ENCODE measurements at places on chromosomes 11 and 22.

- DNase-seq, result no peak
Measured at GRCh38 chr22:43345356-43345755, 2.2 kb upstream of the SCUBE1 start.

DNA sequence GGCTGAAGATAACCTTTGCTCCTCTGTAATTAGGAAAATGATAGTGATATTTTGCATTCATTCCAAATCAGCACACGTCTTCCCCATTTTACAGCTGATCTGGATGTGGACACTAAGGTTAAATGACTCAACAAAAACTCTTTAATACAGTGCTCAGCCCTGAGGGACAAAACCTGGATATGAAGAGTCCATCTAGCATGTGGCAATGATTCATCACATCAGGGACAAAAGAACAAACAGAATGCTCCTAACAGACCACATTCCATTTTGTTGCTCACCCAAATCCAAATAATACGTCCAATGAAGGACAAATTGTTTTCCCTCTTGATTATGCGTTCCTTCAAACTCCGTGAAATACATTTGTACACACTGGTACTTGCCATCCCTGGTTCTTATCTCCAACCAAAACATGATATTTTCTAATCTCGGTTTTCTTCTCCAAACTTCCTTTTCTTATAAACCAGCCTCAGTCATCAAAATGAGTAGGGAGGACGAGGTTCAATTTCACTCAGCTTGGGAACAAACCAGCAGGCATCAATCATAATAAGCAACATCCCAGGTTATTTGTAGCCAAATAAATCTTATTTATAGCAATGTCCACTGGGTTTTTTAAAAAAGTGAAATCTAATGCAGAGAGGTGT lies 53.7 kb upstream of the MTMR2 start:
- DNase-seq, result no peak

GRCh38 chr22:49512487-49513165 lies 315.0 kb downstream of the BRD1 start:
- DNase-seq, result no peak

DNA sequence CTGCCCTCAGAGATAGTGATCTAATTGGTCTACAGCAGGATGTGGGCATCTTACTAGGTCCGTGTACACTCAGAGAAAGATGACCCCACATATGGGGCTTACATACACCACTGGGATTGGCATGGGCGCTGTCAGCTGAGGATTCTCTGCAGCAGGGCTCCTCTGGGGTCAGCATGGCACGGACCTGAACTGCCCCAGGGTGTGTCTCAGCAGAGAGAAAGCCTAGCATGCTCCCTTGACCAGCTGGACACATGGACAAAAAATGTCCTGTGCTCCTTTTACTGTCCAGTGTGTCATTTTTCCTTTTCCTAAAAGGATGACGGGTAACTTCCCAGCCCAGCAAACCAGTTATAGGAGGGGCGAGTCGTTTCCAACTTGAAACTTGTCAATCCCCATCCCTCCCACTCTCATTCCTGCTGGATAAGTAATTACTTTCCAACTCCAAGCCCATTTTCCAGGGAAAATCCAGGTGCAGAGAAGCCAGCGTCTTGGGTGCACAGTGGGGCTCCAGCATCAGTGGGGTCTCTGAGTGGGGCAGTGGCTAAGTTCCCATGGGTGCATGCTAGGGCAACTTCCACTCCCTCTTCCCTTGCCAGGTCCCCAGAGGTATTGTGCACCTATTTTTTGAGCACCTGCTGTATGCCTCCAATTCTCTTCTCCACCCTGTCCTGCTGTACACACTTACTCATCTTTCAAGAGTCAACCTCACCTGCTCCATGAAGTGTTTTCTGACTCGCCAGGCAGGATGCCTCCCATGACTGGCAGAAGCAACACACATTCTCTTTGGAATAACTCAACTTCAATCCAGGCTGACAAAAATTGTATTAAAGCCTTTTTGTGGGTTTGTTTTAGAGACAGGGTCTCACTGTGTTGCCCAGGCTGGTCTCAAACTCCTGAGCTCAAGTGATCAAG lies 5.0 kb downstream of the VSTM5 start:
- DNase-seq, result no peak

DNA sequence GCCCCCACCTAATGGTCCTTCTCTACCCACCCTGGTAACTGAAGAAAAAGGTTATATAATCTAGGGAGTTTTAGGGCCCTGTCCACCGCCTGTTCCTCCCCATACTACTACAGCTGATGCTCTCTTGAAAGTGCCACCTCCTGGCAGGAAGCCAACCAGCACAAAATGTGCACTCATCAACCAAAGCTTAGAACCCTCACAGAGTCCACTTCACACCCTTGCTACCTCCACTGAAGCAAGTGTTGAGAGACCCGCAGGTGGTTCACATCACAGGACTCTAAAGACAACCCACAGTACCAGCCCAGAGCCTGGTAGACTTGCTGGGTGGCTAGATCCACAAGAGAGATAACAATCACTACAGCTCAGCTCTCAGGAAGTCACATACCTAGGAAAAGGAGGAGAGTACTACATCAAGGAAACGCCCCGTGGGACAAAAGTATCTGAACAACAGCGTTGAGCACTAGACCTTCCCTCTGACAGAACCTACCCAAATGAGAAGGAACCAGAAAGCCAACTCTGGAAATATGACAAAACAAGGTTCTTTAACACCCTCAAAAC lies 17.5 kb upstream of the OR10W1 start:
- DNase-seq, result no peak

DNA sequence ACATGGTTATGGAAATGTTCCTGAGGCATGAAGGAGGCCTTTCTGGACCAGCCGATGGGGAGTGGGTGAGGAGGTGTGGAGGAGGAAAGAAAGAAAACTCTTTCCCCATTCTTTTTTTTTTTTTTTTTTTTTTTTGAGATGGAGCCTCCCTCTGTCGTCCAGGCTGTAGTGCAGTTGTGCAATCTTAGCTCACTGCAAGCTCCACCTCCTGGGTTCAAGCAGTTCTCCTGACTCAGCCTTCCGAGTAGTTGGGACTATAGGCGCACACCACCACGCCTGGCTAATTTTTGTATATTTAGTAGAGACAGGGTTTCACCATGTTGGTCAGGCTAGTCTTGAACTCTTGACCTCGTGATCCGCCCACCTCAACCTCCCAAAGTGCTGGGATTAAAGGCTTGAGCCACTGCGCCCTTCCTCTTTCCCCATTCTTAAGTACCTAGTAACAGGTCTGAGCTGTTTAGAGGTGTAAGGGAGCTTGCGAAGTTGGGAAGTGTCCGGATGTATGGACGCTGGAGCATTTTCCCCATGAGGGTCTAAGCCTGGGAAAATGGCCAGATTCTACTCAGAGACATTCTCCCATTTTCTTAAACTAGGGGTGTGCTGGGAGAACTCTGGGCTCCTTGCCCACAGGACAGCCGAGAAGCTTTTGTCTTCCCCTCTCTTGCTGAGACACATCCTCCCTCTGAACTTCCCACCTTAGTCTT lies 135.8 kb downstream of the TEAD1 start:
- DNase-seq, result no peak

DNA sequence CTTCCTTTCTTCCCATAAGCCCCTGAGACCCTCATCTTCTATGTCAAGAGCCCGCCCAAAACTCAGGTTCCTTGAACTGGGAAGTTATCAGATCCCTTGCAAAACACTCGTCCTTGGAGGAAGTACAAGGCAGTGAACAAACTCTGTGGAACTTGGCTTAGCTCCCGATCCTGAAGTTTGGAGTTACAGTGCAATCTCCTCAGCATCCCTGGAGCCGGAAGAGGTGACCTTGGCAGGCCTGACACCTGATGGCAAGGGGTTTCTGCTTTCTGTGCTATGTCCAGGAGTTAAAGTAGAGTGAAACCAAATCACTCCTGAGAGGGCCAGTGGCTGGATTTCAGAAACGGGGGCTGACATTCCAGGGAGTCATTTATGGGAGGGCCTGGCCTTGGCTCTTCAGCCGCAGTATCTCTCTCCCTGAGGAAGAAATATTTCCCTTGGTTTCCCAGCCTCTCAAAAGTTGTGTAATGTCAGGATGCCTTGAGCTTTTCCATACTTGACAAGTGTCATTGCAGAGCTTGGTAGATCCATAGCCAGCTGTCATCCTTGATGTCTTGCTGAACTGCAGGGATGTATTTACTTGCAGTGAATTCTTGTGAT lies 1.9 kb upstream of the GRAMD1B start:
- no peak for DNase-seq

DNA sequence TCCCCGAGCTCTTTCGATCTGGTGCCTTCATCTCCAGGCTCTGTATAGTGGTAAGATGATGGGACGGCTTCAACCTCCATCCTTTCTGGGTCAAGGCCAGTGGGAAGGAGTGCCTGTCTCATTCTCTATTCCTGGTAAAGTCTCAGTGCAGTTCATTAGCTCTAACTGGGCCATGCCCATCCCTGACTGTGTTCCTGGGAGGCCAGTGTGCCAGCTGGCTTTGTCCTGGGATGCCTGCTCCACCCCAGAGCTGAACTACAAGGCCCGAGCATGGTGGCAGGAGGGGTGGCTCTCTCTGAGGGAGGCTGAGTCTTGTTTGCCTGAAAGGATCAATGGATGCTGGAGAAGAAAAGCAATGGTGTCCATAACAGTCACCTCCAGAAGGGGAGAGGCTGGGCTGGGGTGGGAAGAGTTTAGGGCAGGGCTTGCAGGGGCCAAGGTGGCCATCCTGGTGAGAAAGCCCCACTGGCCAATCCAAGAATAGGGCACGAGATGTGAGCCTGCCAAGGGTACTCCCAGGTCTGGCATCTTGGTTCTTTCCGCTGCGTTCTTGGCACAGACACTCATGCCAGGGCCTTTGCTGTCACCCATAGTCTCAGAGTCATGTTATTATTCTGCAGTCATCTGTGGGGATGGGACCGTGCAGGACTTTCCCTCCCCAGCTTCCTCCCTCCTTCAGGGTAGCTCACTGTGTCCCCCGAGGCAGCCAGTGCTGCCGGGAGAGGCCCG lies 60.1 kb downstream of the PARVB start:
- DNase-seq, result no peak

GRCh38 chr22:35315855-35316745 lies 16.4 kb downstream of the TOM1 start:
- no peak for DNase-seq

GRCh38 chr11:36048496-36049247 lies 104.8 kb downstream of the LDLRAD3 start:
- no peak for DNase-seq

- no peak for DNase-seq
Measured at GRCh38 chr11:133337951-133338418, 194.3 kb downstream of the OPCML start.

DNA sequence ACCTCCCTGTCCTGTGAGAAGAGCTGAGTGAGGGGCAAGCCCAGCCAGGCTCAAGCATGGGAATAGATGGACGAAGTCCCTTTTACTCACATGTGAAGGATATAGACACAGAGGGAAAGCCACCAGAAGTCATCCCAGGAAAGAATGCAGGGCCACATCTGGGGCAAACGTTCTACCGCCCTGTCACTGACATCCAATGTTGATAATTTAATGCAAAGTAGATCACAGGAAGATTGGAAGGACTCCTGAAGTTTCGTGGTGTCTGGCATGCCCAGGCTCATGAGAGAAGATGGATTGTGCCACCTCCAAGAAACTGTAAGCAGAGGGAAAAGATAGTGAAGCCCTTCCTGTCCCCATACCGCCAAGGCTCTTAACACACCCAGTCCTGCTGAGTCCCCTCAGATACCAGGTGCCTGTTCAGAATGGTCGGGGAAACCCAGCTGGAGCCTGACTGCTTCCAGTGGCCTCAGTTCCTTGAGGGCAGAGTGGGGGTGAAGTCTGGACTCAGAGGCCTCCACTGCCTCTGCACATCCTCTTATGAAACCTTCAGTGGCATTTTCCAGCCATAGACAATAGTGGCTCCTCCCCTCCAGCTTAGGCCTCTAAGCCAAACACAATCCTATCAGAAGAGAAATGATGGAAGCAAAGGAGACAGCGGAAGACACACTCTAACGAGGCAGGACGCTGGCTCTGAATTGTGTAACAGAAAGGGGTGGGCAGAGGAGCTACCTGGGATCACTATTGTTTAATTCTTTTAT lies 7.5 kb upstream of the STK33 start:
- no peak for DNase-seq

DNA sequence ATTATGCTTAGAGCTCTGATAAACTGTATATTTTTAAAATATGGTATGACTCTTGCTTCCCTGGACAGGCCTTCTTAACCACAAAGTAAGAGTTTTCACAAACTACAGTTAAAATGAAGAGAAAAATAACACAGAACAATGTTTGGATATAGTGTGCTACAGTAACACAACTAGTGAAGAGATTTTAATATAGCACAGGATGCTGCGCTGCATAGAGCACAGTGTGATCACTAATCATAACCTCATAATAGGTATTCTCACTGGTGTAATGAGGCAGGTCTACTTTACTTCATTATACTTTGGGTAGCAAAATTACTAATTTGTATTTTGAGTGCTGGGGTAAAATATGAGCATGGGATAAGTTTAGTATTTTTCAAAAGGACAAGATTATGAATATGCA lies 256.5 kb downstream of the GUCY1A2 start:
- DNase-seq, result no peak

DNA sequence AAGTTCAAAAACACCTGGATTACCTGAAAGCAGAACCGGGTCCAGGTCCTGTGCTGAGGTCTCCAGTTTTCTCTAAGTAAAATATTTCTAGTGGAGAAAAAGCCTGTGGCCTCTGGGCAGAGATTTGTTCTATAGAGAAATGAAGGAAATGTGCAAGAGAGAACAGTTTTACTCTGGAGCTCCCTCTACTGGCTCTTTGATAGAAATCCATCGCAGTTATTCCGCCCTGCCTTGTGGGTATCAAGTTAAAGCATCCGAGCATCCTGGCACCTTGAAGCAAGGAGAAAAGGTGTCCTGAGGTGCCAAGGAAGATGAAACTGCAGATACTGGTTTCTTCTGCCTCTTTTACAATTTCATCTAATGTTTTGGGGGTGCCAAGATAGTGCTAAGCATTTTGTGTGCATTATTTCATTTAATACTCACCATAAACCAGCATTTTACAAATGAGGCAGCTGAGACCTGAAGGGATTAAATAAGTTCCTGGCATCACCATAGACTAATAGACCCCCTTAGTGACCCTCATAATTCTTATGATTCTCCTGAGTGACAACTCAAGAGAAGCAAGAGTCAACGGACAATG lies 113.1 kb upstream of the HSD17B12 start:
- DNase-seq, result peak; percentile 32

GRCh38 chr11:44592125-44592940 lies 26.9 kb downstream of the CD82 start:
- DNase-seq, result no peak

DNA sequence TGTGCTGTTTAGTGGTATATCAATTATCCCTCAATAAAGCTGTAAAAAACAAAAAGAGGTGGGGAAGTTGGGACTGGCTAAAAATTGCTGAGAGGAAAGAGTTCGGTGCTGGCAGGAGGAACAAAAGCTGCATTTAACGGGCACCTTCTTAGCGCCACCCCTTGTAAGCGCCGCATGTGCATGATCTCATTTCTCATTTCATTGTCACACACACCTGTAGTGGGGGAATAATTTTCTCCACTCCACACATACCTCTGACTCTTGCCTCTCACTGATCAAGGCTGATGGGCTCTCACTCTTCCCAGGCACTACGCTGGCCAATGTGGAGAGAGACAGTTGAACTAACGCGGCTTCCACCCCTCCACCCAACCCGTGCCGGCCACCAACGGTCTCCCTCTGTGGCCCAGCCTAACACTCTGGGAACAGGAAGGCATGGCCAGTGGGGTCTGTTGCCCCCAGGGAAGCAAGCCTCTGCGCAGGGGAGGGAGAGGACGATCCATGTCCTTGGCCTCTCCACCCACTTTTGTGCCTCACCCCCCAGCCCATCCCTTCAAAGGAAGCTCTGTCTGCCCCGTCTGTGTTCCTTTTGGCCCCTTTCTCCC lies 186.7 kb upstream of the SYT13 start:
- DNase-seq, result no peak

GRCh38 chr11:122159173-122159721 lies 43.2 kb upstream of the BLID start:
- DNase-seq, result no peak

- DNase-seq, result peak; percentile 58
Measured at GRCh38 chr11:57294225-57295131, 30.3 kb downstream of the TNKS1BP1 start.
